ENCODE measurements at places on chromosomes 13 and 19.

- no peak for DNase-seq
Observed at GRCh38 chr19:46019270-46019669, 3.6 kb downstream of the PGLYRP1 start.

- no peak for DNase-seq
Observed at GRCh38 chr13:22497991-22498780, 682.6 kb upstream of the SGCG start.

GRCh38 chr13:90995614-90996013 is 351.9 kb upstream of the MIR17HG start:
- DNase-seq = no peak

DNA sequence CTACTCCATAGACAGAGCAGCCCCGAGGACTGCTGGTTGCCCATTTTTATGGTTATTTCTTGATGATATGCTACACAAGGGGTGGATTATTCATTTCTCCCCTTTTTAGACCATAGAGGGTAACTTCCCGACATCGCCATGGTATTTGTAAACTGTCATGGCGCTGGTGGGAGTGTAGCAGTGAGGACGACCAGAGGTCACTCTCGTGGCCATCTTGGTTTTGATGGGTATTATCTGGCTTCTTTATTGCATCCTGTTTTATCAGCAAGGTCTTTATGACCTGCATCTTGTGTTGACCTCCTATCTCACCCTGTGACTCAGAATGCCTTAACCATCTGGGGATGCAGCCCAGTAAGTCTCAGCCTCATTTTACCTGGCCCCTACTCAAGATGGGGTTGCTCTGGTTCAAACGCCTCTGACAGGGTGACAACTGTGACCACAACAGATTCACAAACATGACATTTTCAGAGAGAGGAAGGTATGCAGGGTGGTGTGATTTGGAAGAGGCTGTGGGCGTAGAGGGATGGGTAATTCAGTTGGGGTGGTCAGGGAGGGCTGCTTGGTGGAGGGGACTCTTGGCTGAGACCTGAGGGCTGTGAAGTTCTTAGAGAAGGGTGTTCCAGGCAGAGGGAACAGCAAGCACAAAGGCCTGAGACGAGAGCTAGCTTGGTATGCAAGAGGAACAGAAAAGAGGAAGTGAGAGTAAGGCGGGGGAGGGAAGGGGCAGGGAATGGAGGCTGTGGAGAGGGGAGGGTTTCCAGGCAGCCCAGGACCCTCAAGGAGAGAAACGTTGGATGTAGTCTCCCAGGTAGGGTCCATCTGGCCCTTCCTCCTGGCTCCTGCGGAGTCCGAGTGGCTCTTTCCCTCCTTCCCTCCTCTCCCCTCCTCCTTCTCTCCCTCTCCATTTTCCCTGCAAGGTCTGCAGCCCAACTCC is 23.5 kb downstream of the FAM187B start:
- no peak for DNase-seq

GRCh38 chr13:102721800-102722231 is 27.0 kb upstream of the METTL21C start:
- no peak for DNase-seq
